ENCODE measurements at places on chromosomes 2 and 18.

- DNase-seq: no peak
Measured at GRCh38 chr2:239852272-239852671, 172.9 kb downstream of the NDUFA10 start.

- DNase-seq: peak; percentile 6
Measured at GRCh38 chr2:86787736-86788135, 3.0 kb downstream of the CD8A start.

GRCh38 chr2:20327370-20327769 is 23.3 kb downstream of the PUM2 start:
- no peak for DNase-seq

DNA sequence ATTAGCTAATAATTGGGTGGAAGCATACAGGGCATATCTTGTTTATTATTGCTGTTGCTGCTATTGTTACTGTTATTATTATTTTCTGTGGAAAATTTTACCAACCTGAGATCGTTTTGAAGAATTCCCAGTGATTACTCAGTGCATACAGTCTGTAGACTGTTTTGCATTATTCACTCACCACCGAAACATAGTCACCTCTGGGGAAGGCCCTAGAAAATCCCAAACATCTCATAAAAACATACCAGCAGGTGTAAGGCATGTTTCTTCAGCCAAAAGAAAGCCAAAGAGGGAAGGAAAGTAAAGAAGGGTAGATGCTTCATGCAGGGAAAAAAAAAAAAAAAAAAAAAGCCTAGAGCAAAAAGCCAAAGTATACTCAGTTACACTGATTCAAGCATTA is 647.7 kb downstream of the BCL11A start:
- no peak for DNase-seq

- no peak for DNase-seq
Measured at GRCh38 chr2:193409951-193410350, 1215.2 kb upstream of the TMEFF2 start.

DNA sequence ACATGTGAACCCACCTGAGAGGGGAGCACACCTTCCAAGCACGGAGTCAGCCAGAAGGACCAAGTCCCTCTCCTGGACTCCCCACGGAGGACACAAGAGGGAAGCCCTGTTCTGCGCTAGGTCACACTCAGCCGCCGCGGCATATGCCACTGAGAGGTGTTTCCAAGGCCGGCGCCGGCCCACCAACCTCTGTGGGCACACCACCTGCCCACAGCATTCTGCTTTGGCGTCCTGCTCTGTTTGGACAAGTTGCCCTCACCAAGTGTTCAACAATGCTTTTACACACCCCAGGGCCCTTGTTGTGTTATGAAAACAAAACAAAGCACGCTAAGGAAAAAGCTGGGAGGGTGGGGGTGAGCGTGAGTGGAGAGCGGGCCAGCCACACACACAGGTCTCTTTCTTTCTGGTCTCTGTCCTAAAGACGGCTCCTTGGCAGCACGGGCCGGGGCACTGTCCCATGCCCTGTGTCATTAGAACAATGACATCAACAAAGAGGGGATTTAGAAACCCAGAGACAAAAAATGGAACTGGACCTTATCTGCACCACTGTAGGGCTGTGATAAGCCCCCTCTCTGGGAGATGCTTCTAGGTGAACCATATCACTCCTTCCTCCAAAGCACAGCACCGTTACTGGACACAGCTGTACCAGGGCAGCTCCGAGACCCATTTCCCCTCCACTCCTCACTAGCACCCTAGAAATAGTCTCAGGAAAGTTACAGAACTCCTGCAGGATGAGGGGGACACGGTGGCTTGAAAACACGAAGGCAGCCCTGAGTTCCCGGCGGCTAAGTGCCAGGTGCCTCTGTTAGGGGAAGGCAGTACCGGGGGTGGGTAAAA is 17.0 kb downstream of the SMAD7 start:
- peak; percentile 90 for DNase-seq

GRCh38 chr2:204129591-204130294 is 193.2 kb downstream of the ICOS start:
- DNase-seq: no peak

DNA sequence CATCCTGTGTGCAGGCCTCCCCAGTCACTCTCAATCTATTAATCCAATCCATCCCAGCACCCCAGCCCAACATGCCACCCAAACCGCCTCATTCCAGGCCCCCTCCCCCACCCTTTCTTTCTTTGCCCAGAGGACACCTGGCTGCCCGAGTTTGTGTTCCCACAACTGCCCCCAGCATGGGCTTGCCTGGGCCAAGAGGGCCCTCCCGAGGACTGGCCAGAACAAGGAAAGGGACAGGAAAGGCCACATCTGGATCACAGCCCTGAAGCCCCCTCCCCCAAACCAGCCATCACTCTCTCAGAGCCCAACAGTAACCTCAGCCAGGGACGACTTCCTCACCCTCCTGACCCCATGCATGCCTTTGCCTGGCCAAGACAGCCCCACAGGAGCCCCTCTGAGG is 1.2 kb downstream of the TNS1 start:
- DNase-seq: no peak

DNA sequence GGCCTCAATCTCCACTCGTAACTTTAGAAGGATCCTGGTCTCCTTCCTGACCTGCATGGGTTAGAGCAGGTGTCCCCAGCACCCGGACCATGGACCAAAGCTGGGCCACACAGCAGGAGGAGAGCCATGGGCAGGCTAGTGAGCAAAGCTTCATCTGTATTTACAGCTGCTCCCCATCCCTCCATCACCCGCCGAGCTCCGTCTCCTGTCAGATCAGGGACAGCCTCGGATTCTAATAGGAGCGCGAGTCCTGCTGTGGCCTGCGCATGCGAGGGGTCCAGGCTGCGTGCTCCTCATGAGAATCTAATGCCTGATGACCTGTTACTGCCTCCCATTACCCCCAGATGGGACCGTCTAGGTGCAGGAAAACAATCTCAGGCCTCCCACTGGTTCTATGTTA is 297.7 kb upstream of the SALL3 start:
- DNase-seq: no peak

GRCh38 chr2:128390256-128390990 is 71.8 kb upstream of the HS6ST1 start:
- no peak for DNase-seq

GRCh38 chr2:44912660-44913059 is 28.8 kb upstream of the SIX3 start:
- no peak for DNase-seq

DNA sequence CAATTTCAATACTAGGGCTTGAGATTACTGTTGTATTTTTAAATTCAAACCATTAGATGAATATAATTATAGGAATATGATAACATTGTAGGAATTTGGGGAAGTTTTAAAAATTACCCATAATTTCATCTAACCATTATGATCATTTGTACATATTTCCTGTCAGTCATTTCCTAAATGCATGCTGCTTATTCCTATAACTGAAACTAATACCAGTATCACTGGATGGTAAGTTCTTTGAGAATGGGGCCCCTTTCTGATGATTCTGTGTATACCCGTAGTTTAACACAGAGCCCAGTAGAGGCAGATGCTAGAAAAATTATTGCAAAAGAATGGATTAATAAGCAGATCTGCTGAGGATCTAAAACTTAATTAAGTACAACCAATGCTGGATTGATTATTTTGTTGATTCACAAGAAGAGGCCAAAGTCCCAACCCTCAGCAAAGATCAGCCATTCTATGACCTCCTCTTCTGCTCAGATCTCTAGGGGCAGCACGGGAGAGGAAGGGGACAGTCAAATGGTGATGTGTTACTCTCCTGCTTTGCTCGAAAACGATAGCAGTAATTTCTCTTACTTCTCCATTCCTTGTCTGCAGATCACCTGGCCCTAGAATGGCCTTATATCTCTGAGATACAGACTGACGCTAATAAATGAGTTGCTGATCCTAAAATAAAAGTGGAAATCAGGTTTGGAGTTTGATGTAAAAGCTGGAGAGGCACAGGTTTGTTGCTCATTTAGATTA is 69.5 kb upstream of the PELI1 start:
- DNase-seq: no peak

All from COR-L47 (cell line).